ENCODE measurements at places on chromosomes 3 and 15.

- DNase-seq = no peak
- peaks cover 21% of the 10 kb centered on the region for H3K27me3 ChIP-seq
- peaks cover 2% of the 10 kb centered on the region for H3K36me3 ChIP-seq
- H3K4me1 ChIP-seq = peaks cover 18% of the 10 kb centered on the region
Observed at GRCh38 chr15:39640665-39641064, 59.8 kb downstream of the THBS1 start.

DNA sequence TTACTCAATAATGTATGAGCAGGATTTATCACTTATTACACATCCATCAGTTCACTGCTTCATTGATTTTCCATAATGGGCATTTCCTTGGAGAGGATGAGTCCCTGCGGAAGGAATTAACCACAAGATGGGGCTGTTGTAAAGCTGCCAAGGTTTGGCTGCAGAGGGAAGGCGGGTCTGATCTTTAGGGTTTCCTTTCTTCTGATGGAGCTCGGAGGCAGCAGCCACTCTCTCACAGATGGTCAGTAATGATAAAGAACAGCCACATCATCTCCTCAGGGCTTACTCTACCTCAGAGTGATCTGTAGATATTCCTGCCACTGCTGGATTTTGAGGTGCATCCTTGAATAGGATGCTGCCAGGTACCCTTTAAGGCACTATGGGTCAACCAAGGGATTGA lies 115.2 kb downstream of the USP13 start:
- H3K36me3 ChIP-seq = peaks cover 16% of the 10 kb centered on the region
- DNase-seq = no peak
- H3K4me1 ChIP-seq = peaks cover 5% of the 10 kb centered on the region
- H3K27ac ChIP-seq = no peak overlapping the region
- no peak overlapping the region for H3K4me3 ChIP-seq
- H3K27me3 ChIP-seq = no peaks in the 10 kb centered on the region

- H3K4me3 ChIP-seq = no peak overlapping the region
- H3K4me1 ChIP-seq = no peaks in the 10 kb centered on the region
- DNase-seq = no peak
- no peak overlapping the region for H3K27ac ChIP-seq
Observed at GRCh38 chr15:66820481-66821176, 118.6 kb downstream of the SMAD6 start.

DNA sequence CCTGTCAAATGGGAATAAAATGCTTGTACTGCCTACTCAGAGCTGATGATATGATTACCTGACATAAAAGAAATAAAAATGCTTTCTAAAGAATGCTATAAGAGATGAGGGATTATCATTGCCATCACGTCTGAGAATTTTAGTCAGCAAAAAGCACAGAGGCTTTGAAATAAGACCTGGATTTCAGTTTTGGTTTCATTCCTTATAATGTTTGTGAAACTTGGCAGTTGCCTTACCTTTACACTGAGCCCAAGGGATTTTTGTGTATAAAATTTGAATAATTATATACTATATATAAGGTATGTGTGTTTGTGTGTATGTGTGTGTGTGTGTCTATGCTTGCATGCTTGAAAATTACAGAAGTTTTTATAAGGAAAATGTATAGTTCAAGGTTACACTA lies 634.8 kb upstream of the BCHE start:
- H3K4me3 ChIP-seq = no peak overlapping the region
- no peaks in the 10 kb centered on the region for H3K27me3 ChIP-seq
- no peak for DNase-seq
- no peaks in the 10 kb centered on the region for H3K36me3 ChIP-seq
- H3K27ac ChIP-seq = no peak overlapping the region

DNA sequence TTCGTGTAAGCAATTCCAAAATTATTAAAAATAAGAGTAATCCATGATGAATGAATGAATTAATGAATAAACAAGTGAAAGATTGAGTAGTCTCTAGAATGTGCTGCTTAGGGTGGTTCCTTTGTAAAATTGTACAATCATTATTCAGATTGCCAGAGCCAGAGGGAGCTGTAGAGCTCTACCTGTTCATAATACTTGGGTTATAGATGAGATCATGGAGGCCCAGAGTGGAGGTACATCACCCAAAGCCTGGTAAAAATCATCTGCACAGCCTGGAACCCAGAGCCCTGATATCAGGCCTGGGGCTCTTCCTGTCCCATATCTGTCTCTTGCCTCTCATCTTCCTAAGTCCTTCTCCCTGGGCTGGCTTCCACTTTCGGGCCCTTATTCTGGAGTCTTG lies 297.2 kb downstream of the RPLP1 start:
- H3K4me1 ChIP-seq = peaks cover 27% of the 10 kb centered on the region
- H3K36me3 ChIP-seq = peaks cover 36% of the 10 kb centered on the region
- H3K4me3 ChIP-seq = no peak overlapping the region
- H3K27me3 ChIP-seq = peaks cover 10% of the 10 kb centered on the region
- DNase-seq = no peak

Data from T-helper 2 cell treated with Interferon-gamma antibody and Interleukin-4, amounts not matched to agents 5 μg/mL and 100 μg/mL, for 36 hours (primary cell).